HS-5 (cell line): ENCODE measurements at places on chromosomes 13 and 19.
A peak's percentile ranks its signal among the peaks of the same experiment; 100 is the strongest.

- DNase-seq, result no peak
Observed at GRCh38 chr19:54630782-54631181, 498 bp downstream of the LILRB1 start.

- DNase-seq, result no peak
Observed at GRCh38 chr13:74114641-74115040, 19.6 kb downstream of the KLF12 start.

GRCh38 chr19:823565-824121 lies 1.9 kb upstream of the PLPPR3 start:
- DNase-seq, result no peak

DNA sequence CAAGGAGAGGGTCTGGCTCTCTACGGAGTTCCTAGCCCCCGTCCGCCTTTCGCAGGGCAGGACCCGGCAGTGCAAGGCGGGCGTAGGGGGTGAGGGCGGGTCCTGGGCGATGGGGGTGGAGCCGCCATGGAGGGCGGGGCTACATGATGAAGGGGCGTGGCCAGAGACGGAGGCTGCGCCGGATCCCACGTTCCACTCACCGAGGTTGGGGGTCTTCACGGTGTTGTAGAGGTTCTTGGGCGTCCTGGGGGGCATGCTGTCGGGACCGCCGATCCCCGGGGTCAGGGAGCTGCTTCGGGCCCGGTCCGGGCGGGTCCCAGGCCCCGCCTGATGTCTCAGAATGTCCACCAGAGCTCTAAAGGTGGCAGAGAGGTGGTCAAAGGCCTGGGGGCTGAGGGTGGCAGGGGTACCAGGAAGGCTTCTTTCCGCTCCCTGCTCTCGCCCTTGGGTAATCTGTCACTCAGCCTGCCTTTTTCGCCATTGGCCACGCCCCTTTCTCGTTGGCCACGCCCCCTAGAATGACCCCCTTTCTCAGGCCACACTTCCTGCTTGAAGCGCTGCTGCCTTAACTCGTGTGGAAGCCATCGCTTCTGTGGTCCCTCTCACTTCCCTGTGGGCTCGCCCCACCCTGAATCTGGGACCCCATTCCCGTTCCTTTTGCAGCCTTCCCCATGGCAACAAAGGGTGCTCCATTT lies 2.5 kb downstream of the SHISA7 start:
- DNase-seq, result no peak

GRCh38 chr19:18964121-18964520 lies 23.1 kb upstream of the HOMER3 start:
- no peak for DNase-seq

GRCh38 chr19:14401468-14402195 lies 17.5 kb downstream of the DDX39A start:
- no peak for DNase-seq

DNA sequence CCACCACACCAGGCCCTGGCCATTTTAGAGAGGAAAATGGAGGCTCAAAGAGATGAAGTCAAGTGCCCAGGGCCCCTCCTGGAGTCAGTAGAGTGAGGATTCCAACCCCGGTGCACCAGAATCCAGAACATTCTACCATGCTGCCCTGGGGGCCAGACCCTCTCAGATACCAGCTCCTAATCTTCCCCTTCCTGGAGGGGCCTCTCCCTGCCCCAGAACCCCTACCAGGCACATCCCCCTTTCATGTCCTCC lies 11.1 kb downstream of the CAPN12 start:
- no peak for DNase-seq

GRCh38 chr13:44273991-44274770 lies 99.4 kb upstream of the SERP2 start:
- DNase-seq, result no peak

GRCh38 chr13:36098080-36098479 lies 33.1 kb downstream of the DCLK1 start:
- DNase-seq, result no peak

DNA sequence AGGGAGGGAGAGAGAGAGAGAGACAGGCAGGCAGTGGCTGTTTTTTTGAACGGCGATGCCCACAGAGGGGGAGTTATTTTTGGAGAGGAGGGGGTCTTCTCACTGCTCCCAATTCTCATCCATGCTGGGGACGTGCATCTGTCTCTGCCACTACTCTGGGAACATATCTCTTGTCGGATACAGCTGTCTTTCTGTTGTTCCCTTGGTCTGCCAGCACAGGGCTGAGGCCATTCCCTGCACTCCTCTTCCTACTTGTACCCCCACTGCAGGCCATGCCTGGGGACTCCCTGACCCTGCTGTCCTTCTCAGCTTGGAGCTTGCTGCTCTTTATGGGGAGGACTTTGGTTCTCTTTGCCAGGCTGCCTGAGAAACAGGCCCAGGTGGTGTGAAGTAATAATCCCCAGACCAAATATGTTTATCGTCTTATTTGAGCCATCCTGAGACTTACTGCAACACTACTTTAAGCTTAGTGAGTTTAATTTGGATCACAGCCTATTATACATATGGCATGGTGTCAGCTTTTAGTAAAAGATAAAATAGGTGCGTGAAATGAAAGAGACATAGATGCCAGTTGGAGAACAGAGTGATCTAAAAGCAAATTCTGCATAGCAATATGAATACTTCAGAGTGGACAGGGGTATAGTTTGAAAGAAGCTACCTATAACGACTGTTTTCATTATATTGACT lies 19.1 kb downstream of the LRCH1 start:
- no peak for DNase-seq

GRCh38 chr19:40529093-40529954 lies 47.3 kb upstream of the SHKBP1 start:
- DNase-seq, result peak; percentile 48

DNA sequence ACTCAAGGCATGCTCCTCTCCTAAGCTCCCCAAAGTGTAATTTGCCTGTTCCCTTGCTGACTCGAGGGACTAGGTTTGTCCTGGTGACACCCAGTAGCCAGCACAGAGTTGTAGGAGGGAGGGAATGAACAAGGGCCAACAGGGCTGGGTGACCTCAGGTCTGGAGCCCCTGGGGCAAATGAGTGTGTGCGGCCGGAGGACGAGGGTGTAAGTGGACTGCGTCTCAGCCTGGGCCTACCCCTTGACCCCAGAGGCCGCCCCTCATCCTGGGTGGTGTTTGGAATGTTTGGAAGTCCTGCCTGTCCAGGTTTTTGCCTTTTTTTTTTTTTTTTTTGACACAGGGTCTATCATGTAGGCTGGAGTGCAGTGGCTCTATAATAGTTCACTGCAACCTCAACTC lies 1.3 kb upstream of the ZNF653 start:
- DNase-seq, result no peak

GRCh38 chr13:42173789-42174343 lies 98.1 kb upstream of the AKAP11 start:
- no peak for DNase-seq

- DNase-seq, result no peak
Observed at GRCh38 chr13:29538652-29539040, 56.8 kb downstream of the SLC7A1 start.

DNA sequence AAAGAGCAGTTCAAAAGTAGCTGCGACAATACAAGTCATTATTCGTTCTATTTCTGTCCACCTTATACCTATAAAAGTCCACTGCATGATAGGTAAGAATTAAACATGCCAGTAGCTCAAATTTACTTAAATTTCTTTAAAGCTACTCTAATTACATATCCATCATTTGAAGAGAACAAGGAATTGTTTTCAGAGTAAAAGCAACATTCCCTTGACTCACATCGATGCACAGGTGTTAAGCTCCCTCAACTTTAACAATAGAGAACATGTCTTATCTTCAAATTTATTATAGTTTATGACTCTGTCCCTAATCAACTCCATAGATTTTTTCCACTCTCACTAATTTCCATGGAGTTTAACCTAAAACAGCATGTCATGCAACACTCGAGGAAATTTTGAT lies 157.5 kb upstream of the ATXN8OS start:
- no peak for DNase-seq

GRCh38 chr19:7533925-7534480 lies 1.5 kb upstream of the PNPLA6 start:
- DNase-seq, result peak; percentile 36

DNA sequence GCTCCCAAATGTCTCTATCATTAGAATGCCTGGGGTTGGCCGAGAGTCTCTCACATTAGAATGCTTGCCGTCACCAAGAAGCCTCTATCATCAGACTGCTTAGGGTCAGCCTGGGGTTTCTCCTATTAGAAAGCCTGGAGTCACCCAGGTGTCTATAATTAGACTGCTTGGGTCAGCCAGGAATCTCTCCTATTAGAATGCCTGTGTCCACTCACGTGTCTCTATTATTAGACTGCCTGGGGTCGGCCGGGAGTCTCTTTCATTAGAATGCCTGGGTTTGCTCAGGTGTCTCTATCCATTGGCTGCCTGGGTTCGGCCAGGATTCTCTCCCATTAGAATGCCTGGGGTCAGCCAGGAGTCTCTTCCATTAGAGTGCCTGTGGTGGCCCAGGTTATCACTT lies 1453.1 kb downstream of the UQCRFS1 start:
- no peak for DNase-seq

DNA sequence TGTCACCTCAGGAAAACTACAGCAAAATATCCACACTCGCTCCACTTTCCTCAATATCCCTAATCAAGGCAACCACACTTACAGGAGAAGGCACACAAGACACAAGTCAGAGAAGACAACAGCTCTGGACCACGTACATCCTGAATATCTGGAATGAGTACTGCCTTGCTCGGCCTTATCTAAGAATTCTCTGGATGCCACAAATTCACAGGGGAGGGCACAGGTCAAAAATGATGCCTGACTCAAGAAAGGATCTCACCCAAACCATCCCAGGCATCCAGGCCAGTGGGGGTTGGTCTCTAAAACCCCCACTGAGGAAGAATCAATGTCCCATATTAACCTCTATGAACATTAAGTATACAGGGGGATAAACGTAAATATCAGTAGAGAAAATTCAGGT lies 29.9 kb downstream of the ATP7B start:
- DNase-seq, result no peak

GRCh38 chr13:98539666-98540065 lies 37.2 kb downstream of the STK24 start:
- DNase-seq, result no peak

DNA sequence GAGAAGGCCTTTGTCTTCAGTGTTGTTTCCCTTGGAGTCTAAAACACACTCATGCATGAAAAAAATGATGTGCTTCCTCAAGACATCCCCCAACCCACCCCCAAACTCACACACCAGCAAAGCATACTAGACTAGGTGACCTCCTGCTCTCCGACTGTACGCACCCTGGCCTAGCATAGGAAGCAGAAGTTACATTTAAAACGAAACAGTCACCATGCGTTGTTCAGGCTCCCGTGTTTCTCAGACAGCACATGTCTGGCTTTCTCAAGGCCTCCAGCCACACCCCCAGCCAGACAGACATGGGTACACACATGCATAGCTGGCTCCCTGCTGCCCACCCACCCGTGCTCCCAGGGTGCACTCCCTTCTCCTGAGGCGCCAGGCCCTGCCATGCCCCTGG lies 28.7 kb upstream of the C1QTNF9 start:
- DNase-seq, result no peak

DNA sequence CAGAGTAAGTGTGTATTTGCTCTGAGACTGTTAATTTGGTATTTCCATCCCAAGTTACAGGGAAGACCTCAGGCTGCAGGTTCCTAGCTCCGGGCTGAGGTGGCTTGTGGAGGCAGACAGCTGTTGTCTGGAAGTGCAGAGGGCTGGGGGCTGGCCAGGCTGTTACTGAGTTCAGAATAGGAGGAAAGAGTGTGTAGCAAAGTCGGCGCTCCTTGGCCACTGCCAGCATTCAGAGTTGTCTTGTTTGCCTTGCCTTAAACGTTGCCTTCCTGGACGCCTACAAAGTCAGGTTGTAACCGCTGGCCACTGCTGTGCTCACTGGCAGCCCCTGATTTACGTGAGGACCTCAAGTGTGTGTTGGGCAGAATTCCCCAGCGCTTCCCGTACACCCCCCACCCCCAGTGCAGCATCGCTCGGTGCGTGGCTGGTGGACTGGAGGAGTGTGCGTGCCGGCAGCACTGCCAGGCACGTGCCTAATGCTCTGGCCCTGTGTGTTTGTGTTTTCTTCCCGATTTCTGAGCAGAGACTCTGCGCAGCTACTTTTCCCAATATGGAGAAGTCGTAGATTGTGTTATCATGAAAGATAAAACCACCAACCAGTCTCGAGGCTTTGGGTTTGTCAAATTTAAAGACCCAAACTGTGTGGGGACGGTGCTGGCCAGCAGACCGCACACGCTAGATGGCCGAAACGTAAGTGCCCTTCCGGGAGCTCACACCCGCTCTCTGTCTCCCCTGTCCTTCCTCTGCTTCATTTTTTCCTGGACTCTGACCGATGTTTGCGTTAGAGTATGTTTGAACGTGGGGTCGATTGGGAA lies 10.5 kb downstream of the DAZAP1 start:
- no peak for DNase-seq

GRCh38 chr13:20192158-20192835 lies 441 bp downstream of the GJB2 start:
- DNase-seq, result no peak

DNA sequence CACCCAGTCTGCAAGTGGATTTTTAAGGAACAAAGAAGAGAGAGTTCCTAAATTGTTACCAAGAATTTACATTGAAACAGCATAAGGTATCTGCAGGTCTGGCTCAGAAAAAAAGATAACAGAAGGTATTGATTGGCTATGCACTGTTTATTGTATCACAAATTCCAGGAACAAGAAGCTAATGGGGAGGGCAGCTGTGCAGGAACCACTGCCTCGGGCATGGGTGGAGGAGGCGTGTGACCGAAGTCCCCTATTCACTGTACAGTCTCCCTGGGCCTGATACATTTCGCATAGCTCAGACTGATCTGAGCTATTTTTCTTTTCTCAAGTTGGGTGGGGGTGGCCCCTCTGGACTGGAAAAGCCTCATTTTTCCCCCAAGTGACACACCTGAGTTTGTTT lies 11.7 kb downstream of the NECTIN2 start:
- DNase-seq, result no peak

DNA sequence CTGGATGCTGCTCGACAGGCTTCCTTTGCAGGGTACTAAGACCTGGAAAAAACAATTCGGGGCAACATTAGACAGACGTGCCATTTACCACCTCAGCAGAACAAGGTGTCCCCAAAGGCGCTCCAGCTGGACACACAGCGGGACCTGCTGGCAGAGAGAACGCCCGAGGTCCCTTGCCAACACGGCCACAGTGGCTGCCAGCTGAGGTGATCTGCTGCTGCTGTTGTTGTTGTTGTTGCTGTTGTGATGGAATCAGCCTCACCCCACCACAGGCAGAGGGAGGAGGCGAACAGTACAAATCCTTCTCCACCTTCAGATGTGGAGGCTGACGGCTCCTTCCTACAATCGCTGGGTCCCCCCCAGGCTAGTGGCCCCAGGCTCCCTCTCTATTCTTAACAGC lies 25.2 kb downstream of the ANKRD27 start:
- DNase-seq, result no peak

GRCh38 chr13:34372581-34372980 lies 554.6 kb downstream of the RFC3 start:
- no peak for DNase-seq

DNA sequence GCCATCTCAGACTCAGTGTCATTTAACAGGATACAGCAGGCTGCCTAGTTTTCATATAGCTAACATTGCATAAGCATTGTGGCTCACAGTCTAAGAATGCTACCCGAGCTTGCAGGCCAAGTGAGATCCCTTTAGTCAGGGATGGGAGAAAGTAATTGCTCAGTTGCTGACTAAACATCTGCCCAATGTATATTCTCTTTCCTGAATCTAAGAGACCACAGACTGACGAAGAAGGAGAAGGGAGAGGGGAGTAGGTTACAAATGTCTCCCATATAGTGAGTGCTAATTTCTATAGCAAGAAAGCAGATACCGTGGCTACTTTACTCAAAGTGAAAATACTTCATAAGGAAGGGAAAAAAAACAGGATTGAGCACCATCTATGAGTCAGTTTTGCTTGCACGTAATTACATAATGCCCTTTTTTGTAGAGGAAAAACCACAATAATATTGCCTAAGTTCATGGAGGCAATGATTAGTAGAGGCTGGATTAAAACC lies 453.9 kb downstream of the COG6 start:
- peak; percentile 69 for DNase-seq
